ENCODE measurements at places on chromosomes 1 and 21.
A peak's percentile ranks its signal among the peaks of the same experiment; 100 is the strongest.

DNA sequence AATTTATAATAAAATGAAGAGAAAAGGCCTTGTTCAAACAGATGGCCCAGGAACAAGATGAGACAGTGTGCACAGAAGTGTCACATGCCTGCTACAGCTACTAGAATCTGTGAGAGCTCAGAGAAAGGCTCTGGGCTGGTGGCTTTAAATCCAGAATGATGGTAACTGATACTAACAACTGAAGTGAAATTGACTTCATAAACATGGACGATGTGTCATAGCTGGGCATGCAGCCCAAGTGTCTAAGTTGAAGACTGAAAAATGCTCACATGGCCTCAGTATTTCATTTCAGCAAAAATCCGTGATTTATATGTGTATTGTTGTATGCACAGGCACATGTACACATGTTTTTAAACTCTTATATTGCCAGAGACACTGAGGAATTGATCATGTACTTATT, 208.3 kb upstream of the RUNX1 start:
- no peak for DNase-seq

- DNase-seq, result no peak
These were observed 44.6 kb upstream of the GRIK3 start for GRCh38 chr1:37078866-37079265.

DNA sequence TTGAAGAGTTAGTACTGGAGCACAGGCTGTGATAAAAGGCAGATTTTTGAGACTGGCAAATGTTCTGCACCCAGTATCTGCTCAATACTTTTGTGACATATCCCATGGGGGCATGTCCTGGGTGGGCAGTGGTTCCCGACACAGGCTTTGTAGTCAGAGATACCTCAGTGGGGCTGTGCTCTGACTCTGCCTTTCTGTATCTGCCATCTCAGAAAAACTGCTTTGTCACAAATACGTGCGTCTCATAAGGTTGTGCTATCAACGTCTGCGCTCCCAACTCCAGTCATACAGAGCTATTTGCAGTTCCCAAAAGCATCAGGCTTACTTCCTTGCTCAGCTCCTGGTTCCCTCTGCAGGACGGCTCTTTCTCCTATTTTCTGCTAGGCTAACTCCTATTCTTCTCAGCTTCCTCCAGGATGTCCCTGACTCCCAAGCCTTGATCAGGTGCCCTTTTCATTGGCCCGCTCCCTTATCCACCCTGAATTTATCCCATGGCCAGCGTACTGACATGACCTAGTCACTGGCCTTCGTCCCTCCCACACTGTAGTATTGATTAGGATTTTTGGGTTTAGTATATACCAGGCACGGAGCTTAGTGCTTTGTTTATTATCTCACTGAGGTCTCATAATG, 12.1 kb upstream of the RAB29 start:
- DNase-seq, result no peak

GRCh38 chr1:210857705-210858104, 276.2 kb downstream of the KCNH1 start:
- DNase-seq, result no peak

DNA sequence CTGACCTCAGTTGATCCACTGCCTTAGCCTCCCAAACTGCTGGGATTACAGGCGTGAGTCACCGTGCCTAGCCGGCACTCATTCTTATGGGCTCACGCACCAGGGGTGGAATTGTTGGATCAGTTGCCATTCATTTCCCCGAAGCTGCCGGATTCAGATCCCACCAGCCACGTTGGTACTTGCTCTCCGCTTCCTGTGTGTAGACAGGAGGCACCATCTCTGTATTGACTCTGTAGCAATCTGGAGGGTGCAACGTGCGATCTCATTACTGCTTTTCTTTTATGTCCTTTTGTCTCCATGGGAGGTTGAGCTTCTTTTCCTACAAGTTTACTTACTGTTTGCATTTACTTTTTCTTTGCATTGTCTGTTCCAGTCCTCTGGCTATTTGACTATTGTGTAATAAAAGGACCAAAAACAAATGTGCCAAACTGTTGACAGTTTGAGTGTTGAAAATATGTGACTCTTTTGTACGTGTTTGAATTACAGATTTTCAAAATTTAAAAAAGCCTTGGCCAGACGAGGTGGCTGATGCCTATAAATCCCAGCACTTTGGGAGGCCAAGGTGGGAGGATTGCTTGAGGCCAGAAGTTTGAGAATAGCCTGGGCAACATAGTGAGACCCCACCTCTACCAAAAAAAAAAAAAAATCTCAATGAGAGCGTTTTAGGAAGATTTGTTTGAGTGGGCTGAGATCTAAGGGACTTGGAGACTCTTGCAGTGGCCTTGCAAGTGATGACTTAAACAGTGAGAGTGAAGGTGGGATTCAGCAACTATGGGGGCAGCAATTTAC, 39.1 kb downstream of the SPSB1 start:
- no peak for DNase-seq

DNA sequence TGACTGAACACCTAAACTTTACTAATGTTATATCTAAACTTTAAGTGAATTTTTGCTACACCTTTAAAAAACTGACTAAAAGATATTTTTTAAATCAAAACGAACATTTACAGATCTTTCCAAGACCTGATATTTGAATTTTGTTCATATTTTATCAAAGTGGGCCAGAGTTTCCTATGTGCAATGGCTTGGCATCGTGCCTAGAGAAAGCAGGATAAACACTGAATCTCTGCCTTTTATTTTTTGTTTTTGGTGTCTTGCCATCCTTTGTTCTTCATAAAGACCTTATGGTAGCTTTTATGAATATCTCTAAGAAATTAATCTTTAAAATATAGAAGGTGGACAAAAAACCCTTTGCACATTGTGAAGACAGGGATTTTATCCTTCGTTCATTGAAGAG, 25.8 kb upstream of the VPS26C start:
- no peak for DNase-seq

DNA sequence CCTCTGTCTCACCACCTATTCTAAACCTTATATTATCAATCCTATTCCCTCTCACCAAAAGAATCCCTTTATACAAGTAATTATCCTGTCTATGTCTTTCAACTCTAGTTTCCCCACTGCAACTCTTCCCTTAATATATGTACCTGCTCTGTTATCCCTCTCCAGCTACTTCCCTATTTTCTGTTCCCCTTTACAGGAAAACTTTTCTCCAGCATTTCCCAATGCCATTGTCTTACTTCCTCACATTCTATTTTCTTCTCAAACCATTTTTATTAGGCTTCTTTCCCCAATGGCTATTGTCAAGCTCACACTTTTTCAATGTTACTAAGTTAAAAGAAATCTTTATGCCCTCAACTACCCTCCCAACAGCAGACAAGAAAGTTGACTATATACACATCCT, 11.6 kb downstream of the DPYD start:
- DNase-seq, result no peak

GRCh38 chr21:31744182-31744800, 12.4 kb upstream of the SCAF4 start:
- DNase-seq, result no peak

DNA sequence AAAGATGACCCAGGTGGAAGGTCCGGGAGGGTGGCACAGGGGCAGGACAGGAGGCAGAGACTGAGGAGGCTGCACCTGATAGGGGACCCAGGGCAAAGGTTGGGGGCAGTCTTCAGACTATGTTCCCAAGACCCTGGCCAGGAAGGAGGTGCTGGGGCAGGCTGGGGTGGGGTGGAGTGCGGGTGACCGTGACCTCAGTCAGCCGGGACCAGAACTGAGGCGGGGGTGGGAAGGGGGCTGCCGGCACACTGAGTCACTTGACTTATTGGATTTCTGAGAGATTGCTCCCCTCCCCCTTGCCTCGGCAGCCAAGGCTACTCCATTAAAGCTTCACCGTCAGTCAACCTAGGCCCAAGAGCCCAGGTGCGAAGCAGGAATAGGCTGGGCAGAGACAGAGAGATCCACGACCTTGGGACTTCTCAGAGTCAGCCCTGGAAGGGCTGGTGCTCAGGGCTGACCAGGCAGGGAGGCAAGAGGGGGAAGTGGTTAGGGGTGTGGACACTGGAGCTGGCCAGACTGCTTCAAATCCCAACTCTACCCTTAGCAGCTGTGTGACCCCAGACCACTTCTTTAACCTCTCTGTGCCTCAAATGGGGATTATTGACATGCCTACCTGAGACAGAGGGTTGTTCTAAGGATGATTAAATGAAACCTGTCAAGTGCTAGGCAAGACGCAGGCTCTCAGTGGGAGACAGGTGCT, 47.9 kb upstream of the LAPTM5 start:
- no peak for DNase-seq

DNA sequence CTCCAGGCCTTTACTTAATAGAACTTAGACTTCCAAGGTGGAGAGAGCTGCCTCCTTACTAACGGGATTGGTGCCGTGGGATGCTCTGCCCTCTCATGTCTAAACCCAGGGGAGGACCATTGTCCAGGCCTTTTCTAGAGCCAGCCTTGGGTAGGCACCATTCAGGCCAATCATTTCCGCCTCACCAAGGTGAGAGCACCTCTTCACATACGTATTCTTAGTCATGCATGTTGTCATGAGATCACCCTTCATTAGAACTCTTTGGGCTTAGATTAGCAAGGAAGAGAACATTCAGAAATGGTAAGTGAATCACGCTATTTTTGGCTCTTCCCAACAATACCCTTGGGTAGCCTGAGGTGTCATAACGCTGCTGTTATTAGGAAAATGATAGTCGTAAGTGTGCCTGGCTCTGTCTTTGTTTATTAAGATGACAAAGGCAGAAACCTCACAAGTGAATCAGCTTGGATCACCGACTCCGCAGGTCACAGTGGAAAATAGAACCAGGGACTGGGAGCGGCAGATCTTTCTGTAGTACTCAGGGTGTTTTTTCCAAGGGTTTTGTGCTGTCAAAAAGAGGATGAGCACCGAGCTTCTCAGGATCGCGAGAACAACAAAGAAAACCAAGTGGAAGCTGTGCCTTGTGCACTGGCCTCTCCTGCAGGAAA, 55.0 kb downstream of the HUNK start:
- no peak for DNase-seq

DNA sequence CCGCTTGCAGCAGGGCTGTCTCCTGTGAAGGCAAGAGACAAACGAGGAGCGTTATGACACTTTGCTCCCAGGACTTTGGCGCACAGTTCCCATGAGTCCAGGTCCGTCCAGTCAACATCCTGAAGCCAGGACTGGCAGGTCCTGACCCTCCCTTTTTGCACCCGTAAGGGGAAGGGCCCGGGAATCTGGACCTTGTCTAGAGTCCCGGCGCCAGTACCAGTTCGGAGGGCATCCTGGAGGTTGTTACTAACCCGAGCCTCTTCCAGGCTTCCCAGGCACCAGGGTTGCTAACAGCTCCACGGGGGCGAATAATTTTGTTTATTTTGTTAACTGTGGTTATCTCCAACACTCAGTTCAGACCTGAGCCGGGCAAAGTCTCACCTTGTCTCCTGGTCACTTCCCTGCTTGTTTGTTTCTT, 682 bp upstream of the RWDD3 start:
- peak; percentile 45 for DNase-seq

DNA sequence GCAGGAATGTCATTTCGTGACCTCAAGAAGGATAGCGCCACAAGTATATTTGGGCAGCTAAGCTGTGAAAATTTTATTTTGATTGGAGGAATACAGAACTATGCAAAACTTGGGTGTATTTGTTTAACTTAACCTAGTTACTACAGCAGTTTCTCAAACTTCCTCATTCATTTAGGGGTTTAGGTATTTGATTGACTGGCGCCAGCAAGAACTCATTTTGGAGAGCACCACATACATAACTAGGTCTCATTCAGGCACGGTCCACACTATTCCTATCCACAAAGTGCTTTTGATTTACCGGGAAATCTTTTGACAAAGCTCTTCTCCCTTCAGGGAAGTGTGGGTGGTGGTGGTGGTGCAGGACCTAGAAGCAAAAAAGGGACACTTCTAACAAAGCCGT, 155.1 kb upstream of the NRIP1 start:
- no peak for DNase-seq

DNA sequence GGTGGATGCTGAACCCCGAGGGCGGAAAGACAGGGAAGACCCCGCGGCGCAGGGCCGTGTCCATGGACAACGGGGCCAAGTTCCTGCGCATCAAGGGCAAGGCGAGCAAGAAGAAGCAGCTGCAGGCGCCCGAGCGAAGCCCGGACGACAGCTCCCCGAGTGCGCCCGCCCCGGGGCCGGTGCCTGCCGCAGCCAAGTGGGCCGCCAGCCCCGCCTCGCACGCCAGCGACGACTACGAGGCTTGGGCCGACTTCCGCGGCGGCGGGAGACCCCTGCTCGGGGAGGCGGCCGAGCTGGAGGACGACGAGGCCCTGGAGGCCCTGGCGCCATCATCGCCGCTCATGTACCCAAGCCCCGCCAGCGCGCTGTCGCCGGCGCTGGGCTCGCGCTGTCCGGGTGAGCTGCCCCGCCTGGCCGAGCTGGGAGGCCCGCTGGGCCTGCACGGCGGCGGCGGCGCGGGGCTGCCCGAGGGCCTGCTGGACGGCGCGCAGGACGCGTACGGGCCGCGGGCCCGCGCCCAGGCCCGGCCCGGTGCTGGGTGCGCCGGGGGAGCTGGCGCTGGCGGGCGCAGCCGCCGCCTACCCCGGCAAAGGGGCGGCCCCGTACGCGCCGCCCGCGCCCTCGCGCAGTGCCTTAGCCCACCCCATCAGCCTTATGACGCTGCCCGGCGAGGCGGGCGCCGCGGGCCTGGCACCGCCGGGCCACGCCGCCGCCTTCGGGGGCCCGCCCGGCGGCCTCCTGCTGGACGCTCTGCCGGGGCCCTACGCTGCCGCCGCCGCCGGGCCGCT, 20.7 kb downstream of the FOXO6 start:
- DNase-seq, result peak; percentile 67

DNA sequence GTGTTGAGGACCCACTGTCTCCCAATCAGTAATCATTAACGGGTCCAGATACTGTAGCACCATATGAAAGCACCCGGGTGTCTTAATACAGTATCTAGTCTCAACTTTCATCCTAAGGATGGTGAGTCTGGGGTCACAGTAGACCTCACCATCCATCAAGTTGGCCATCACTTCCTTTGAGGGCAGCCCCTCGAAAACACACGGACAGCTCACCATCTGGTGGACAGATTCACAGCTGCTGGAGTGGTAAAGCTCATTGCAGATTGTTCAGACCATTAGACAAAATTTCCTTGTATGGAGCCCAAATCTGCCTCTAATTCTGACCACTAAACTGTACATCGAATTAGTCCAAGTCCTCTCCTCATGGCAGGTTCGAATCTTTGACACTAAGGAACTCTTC, 123.1 kb downstream of the PGBD5 start:
- DNase-seq, result no peak

DNA sequence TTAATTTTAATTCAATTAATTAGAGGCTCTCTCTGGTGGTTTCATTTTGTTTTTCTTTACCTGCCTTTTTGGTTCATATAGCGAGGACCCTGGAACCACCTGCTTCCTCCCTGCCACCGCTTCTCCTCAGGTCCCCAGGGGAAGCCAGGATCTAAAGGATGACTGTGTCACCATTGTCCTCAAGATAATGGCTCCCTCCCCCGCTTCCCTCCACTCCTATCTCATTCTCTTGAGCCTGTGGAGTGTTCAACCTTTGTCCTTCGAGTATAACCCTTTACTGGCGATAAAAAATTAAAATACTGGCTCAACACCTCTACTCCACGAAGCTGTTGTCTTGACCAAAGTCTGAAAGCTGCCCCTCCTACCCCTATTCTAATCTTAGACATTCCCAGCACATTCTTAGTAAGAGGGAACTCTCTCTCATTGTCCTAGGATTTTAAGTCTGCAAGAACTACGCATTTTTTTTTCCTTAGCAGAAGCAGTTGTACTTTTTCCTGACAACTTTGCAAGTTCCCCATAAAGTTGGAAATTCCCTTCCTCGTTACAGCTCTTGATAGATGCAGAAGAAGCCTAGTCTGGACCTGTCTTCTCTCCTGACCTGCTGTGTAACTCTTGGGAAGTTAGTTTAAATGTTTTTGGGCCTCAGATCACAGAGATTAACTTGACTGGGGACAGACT, 12.6 kb upstream of the MAPKAPK2 start:
- DNase-seq, result no peak

Measured in HuH-7.5 (cell line).